ENCODE measurements at places on chromosomes 7 and 10.

GRCh38 chr10:119003572-119004289 lies 25.8 kb upstream of the NANOS1 start:
- no peak for DNase-seq

- DNase-seq = no peak
Measured at GRCh38 chr10:32065856-32066255, 9.6 kb upstream of the KIF5B start.

GRCh38 chr10:11810313-11810766 lies 12.8 kb upstream of the PROSER2 start:
- DNase-seq = no peak

GRCh38 chr7:115582956-115583355 lies 447.6 kb downstream of the TFEC start:
- no peak for DNase-seq

- DNase-seq = no peak
Measured at GRCh38 chr7:99050971-99051370, 92.9 kb downstream of the SMURF1 start.

GRCh38 chr7:97025130-97025499 lies 484 bp upstream of the DLX5 start:
- no peak for DNase-seq

DNA sequence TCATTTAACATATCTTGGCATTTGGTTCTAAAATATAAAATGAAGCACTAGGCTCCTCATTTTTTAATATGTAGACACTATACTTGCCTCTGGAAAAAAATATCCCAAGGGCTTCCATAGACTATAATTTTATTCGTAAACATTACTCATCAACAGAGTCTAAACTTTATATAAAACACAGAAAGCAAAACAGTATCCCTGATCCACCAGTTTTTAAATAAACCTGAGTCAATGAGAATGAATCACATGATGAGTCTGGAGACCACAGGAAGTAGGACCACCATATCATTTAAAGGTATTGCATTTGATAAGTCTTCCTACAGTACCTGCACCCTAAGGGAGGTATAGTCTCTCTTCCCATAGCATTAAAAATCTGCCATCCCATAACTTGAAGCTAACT lies 228.0 kb downstream of the DGKI start:
- DNase-seq = no peak

DNA sequence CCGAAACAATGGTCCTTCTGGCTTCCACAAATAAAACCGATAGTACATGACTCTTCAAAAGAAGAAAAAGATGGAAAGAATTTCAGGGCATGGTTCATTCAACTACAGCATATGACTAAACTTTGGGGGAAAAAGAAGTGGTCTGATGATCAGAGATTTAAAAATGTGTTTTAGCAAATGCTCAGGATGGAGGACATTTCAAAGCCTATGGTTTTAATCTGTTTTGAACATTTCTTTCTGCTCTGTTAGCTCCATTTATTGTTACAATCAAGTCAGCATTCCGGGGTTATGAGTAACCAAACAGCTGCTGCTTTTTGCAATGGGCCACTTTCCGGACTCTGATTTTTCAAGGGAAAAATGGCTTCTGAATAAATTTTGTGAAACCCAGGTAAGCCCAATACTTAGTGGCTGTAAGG lies 142.4 kb downstream of the CUBN start:
- DNase-seq = no peak

DNA sequence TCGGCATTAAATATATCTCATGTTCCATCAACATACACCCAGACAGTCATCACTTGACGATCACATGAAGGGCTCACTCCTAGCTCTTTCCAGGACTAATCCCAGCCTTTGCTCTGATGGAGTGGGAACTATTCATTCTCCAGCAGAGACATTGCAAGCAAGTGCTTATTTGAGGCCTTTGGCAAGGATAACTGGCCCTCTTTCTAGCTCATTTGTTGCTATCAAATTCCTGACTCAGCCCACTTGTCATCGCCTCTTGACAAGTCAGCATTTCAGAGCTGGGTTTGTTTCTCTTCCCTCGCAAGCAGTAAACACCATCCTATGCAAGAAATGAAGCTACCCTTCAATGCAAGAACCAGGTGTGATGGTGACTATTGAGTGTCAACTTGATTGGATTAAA lies 1165.7 kb upstream of the AUTS2 start:
- DNase-seq = no peak

- no peak for DNase-seq
Measured at GRCh38 chr10:15486404-15486803, 115.3 kb upstream of the FAM171A1 start.

GRCh38 chr10:5812283-5813090 lies 747 bp downstream of the GDI2 start:
- no peak for DNase-seq

GRCh38 chr7:26556061-26556881 lies 264.6 kb downstream of the SNX10 start:
- DNase-seq = no peak

DNA sequence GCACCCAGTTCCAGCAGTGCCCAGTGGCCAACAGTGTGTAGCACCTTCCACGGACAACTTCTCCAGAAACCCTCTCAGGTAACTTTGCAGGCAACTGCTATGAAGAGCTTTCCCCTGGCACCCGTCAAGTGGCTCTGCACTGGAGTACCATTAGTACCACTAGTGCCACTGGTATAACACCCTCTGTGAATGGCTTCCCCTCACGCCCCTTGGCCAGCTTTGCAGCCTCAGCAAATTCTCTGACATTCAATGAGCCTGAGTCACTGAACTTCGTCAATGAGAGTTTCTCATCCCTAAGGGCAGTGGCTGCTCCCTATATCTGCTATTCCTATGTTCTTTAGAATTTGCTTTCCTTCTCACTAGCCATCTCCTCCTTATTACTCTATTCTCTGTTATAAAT lies 7.6 kb upstream of the HERPUD2 start:
- DNase-seq = no peak

DNA sequence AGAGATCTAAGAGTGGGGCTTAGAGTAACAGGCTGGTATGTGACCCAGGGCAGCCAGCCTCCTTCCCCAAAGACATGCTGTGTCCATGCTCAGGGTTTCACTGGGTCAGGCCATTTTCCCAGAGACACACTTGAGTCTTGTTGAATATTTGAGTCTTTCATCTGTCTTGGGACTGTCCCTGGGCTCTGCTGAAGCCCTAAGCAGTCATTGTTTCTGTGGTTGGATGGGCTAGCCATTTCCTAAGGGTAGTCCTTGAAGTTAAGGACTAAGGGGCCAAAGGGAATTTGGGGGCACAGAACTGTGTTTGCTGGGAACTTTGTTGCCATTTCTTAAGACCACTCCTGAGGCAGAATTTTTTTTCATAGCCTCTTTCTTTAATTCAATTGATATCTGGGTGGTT lies 98.4 kb upstream of the SAMD8 start:
- DNase-seq = no peak

- no peak for DNase-seq
Measured at GRCh38 chr10:86721232-86721631, 35.2 kb upstream of the BMPR1A start.

GRCh38 chr7:117230276-117231046 lies 92.4 kb downstream of the WNT2 start:
- no peak for DNase-seq

GRCh38 chr10:57579926-57580325 lies 687.8 kb downstream of the IPMK start:
- DNase-seq = no peak

GRCh38 chr10:70785190-70785589 lies at the start of gene TBATA:
Gene TBATA (minus strand): TSS chr10:70785377. CDS start chr10:70783379, 1,998 bp downstream.
- DNase-seq = no peak

GRCh38 chr7:7694542-7694941 lies 23.9 kb downstream of the RPA3 start:
- DNase-seq = no peak

DNA sequence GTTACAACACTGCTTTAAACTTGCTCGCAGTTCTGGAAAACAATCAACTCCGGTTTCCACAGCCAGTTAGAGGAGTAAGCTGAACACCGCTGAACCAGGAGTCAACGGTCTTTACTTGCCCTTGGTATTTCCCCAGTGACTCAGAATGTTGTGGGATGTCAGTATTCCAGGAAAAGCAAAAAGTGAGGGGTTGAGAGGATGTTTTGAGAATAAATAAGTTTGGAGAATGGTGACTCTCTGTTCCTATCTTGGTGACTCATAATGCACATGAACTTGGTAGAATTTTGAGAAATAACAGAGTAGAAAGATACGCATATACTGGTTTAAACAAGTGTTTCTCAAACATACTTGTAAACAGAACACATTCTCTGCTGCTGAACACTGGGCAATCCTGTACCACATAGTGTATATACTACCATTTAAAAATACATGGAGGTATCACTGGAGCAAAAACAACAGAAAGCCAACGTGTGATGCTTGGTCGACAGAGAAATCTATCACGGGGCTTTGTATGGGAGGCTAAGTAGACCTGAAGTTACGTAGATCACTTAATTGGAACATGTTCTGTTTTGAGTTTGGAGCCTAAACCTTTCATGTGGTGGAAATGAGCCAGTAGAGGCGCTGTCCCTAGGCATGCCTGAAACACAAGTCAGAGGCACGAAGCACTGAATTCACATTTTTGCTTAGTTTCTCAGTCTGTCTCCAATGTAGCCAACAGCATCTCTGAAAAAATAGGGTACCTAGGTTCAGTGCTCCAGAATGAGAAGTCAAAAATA lies 534.3 kb downstream of the PARD3 start:
- DNase-seq = no peak

DNA sequence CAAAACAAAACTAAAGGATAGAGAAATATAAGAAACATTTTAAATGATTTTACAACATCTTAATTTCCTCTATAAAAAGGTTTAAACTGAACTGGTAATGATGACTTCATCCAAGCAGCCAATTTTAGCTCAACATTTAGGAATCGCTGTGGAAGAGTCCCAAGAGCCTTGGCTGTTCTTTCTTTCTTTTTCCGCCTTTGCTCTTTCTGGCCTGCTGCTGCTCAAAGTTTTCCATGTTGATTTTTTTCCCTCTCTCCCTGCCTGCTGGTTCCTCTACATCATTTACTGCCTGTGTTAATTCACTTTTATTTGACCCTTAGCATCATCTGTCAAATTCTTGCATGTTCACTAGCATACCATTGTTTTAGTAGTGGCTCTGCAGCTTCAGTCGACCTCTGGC lies 146.9 kb downstream of the EVX1 start:
- DNase-seq = no peak

- no peak for DNase-seq
Measured at GRCh38 chr10:118851062-118852035, 96.6 kb upstream of the CACUL1 start.

DNA sequence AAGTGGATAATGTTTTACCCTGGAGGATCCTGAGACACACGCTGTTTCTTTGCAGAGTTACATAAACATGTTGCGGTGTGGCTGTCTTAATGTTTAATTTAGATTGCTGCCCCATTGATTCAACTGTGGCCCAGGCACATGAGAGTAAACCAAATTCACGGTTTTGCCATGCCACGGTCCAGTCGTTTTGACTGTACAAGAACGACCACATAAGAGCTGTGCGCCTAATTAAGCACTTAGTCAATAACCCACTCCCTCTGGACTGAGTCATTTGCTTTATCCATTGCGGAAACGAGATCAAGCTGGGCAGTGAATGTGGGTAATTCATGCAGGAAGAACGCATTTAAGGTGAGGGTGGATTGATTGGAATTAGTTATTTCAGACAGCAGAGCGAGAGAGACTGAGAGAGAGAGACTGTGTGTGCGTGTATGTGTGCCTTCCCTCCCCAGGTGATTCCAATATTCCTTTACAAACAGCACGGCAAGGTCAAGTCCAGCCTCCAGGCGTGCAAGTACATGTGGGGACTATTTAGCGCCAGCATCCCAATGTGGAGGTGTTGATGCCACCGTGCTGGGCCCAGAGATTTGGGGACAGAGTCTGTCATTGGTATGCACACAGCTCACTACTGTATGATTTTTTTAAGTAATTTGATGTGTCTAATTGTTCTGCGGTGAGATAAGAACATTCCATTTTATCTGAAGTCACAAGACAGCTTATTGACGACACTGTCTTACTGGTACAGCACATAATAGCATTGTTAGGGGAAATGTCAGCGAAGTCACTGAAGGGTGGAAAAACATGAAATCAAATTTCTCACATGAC lies 8.4 kb upstream of the TEX36 start:
- no peak for DNase-seq

GRCh38 chr7:127557803-127558202 lies 27.6 kb downstream of the GCC1 start:
- DNase-seq = no peak

- DNase-seq = no peak
Measured at GRCh38 chr7:142482891-142483658, 225.2 kb upstream of the PRSS58 start.

GRCh38 chr7:38905056-38905759 lies 3.8 kb downstream of the VPS41 start:
- DNase-seq = no peak

DNA sequence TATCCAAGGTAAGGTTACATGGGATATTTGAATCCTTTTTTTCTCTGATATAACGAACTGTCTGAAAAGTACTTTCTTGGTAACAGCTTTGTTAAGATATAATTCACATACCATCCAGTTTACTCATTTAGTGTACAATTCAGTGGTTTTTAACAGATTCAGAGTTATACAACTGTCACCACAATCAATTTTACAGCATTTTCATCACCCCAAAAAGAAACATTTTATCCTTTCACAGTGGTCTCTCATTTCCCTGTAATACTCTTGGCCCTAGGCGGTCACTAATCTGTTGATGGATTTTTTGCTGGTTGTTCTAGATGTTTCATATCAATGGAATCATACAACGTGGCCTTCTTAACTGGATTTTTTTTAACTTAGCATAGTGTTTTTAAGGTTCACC lies 91.6 kb downstream of the GLCCI1 start:
- no peak for DNase-seq

GRCh38 chr10:50931948-50932431 lies 46.6 kb upstream of the A1CF start:
- no peak for DNase-seq

- DNase-seq = no peak
Measured at GRCh38 chr7:154644366-154644765, 358.6 kb downstream of the PAXIP1 start.

DNA sequence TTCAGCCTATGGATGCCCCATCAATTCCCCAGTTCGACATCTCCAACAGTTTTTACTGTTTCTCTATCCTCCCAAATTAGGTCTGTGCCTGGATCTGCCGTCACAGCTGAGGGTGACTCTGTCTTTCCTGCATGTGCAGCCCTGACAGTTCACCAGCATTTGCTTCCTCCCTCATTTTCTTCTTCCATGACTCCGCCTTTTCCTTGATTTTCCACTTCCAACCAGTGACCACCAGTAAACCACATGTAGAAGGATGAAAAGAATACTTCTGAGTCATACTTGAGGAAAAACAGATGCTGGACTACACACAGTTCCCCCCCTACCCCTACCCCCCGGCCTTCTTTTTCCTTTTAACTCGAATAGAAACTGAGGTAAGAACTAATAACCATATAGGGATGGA lies 311.8 kb upstream of the POM121L12 start:
- no peak for DNase-seq
